ENCODE measurements at places on chromosomes 4 and X.
A peak's percentile ranks its signal among the peaks of the same experiment; 100 is the strongest.

DNA sequence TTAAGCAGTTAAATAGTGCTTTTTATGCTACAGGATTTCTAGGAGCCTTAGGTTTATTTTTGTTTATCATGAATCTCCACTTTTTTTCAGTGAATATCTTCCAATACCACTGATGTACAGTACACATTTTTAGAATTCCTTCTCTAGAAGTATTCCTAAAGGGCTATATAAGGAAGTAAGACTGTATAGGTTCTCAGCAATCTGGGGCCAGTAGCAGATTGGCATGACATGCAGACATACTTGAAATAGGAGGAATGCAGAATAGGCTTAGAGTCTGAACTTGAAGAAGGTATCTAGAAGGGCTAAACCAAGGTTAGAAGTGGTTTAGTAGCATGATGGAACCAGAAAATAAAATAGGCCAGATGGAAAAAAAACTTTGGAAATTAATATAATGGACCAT, 29.8 kb downstream of the HEPH start:
- no peak for DNase-seq

- DNase-seq, result peak; percentile 91
Measured at GRCh38 chr4:183504930-183505610, at the start of gene ING2. Gene ING2 (plus strand): TSS chr4:183505058. CDS start chr4:183505196, 138 bp downstream.

DNA sequence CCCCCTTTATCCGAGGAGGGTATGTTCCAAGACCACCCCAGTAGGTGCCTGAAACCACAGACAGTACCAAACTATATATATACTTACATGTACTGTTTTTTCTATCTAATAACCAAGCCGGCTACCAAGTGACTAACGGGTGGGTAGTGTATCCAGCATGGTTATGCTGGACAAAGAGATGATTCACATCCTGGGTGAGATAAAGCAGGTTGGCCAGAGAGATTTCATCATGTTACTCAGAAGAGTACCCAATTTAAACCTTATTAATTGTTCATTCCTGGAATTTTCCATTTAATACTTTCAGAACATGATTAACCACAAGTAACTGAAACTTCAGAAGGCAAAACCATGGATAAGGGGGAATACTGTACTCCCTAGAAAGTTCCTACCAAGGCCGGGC, 46.5 kb downstream of the RFC1 start:
- no peak for DNase-seq

- peak; percentile 36 for DNase-seq
Measured at GRCh38 chrX:8971116-8971515, 62.8 kb downstream of the FAM9B start.

DNA sequence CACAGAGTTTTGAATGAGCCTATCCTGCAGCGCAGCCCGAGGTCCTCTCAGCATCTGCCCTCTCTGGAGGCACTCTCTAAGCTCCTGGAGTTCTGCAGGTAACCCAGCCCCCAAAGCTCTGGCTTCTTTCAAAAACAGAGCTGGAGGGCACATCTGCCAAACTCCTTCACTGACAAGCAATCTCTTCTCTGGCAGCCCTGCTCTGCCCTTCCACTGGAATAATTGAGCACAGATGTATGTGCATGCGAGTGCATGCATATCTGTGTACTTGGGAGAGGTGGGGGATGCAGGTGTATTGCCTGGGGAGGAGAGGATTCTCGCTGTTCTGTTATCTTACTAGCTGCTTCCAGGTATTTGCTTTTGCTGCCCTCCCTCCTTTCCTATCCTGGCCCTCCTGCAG, 22.2 kb upstream of the PLP1 start:
- no peak for DNase-seq

GRCh38 chr4:184814686-184815045, 11.1 kb downstream of the ACSL1 start:
- peak; percentile 83 for DNase-seq

- DNase-seq, result no peak
Measured at GRCh38 chr4:6509587-6509986, 37.2 kb upstream of the PPP2R2C start.

DNA sequence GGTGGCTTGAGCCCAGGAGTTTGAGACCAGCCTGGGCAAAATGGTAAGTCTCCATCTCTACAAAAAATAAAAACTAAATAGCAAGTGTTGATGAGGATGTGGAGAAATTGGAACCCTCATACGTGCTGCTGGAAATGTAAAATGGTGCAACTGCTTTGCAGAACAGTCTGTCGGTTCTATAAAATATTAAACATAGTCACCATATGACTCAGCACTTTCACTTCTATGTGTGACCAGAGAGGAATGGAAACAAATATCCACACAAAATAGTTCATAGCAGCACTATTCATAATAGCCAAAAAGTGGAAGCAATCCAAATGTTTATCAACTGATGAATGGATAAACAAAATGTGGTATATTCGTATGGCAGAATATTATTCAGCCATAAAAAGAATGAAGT, 60.8 kb upstream of the FMR1 start:
- DNase-seq, result peak; percentile 10

DNA sequence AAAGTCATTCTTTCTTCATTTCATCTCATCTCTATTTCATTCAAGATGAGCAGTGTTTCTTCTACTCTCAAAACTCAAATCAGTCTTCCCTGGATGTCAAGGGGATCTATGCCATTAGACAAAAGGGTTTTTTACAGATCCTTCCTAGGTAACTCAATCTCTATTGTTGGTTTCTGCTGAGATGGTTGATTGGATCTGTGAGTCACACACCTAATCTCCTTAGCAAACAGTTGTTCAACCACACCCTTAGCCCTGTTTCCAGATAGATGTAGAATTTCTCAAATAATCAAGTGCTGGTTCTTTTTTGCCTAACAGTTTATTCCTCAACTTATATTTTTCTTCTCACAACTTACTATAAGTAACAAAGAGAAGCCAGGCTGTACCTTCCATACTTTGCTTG, 200.5 kb downstream of the KDR start:
- no peak for DNase-seq

DNA sequence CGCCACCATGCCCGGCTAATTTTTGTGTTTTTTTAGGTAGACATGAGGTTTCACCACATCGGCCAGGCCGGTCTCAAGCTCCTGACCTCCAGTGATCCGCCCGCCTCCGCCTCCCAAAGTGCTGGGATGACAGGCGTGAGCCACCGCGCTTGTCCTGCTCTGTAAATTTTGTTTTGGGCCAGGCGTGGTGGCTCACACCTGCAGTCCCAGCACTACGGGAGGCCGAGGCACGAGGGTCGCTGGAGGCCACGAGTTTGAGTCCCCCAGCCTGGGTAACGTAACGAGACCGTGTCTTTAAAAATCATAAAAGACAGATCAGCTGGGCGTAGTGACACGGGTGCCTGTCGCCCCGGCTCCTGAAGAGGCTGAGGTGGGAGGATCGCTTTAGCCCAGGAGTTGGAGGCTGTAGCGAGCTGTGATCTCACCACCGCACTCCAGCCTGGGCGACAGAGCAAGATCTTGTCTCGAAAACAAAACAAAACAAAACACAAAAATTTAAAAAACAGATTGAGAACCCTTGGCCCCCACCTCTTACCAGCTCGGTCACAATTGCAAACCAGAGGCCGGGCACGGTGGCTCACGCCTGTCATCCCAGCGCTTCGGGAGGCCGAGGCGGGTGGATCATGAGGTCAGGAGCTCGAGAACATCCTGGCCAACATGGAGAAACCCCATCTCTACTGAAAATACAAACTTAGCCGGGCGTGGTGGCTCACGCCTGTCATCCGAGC, 34.0 kb upstream of the PPP2R3B start:
- DNase-seq, result no peak

DNA sequence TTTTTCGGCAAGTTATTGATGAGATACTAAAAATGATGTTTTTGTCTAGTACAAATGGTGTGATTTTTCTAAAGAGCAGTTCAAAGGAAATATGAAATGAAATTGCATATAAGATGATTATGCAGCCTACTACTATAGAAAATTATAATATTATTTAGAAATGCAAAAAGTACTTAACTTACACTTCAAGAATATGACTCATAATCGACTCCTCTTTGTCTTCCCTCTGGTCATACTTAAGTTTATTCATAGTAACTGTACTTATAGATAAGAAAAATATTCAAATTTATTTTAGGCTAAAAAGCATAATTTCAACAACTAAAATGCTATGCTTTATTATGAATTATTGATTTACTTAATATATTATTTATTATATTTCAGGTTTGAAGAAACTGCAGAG, 33.2 kb downstream of the CEP44 start:
- DNase-seq, result no peak

DNA sequence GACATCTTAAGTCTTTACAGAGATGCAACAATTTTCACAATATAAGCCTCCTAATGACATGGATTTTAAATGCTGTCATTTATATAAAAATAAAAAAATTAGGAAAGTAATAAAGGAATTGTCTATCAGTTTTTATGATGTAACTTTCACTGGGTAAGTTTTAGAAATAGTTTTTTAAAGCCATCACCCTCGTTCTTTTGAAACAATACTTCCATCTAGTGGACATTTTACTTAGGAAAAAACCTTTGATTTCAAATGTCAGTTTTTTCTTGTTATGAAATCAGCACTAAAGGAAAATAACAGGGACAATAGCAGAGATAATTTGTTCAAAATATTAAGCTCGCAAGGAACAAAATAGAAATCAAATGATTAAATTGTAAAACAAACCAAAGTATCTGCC, 24.3 kb upstream of the NDNF start:
- peak; percentile 46 for DNase-seq

- no peak for DNase-seq
Measured at GRCh38 chrX:115362334-115363095, 73.0 kb downstream of the LUZP4 start.

DNA sequence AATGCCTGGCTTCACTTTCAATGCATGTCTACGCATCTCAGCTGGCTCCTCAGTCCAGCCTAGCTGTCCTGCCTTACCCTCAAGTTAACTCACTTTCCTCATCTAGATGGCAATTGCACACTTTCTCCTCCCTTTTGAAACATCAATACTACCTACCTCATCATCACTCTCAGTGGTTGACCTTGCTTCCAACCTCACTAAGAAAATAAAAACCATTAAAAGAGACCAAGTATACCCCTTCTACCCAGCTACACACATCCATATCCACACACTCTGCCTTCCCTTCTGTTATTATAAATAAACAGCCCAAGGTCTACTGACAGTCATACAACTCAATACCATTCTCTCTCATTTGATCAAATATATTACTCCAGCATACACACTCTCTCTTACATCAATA, 21.5 kb downstream of the SLC10A7 start:
- DNase-seq, result no peak

DNA sequence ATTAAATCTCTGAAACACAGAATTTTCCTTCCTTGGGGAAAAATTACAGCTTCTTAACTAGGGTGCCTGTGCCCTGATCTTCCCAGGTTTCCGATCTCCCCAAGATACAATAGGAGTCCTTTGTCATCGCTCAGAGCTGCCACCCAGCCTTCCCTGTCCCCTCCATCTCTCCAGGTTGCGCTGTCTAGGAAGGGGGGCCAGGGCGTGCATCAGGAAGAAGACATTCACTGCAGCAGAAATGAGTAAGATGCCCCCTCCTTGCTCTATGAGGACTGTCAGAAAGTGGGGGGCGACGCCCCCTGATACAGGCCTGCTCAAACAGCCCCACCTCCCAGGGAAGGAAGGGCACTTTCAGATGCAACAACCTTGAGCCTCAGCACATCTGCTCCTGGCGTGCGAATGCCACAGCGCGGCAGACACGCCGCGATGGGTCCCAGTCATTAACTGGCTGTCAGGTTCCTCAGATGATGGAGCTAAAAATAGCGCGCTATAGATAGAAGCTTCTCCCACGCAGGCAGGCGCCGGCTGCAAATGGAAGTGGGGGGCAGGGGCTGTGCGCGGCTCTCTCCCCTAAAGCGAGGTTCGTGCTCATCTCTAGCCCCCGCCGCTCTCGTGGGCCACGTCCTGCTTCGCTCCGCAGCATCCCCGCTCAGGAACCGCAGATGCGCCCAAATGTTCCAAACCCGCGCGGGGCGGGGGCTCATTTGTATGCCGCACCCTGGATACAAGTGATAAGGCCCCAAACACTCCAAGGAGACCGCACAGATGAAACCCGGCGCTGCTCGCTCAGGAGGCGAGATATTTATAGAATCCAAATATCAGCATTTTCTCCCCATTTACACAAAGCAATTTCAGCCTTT, 57.6 kb upstream of the LGI2 start:
- DNase-seq, result peak; percentile 81

- DNase-seq, result no peak
Measured at GRCh38 chrX:17441965-17442364, 67.0 kb downstream of the NHS start.

GRCh38 chrX:108020631-108021030, 24.2 kb upstream of the VSIG1 start:
- DNase-seq, result peak; percentile 32

- no peak for DNase-seq
Measured at GRCh38 chrX:25737540-25737939, 400.6 kb upstream of the MAGEB18 start.

- no peak for DNase-seq
Measured at GRCh38 chr4:98687876-98688275, 29.5 kb upstream of the TSPAN5 start.
